Renal cortex interstitium (tissue), 15 donors: ENCODE measurements at places on chromosomes 6 and 20.
A peak's percentile ranks its signal among the peaks of the same experiment; 100 is the strongest.

GRCh38 chr6:11685481-11686093, 93.0 kb downstream of the ADTRP start:
- DNase-seq: no peak

DNA sequence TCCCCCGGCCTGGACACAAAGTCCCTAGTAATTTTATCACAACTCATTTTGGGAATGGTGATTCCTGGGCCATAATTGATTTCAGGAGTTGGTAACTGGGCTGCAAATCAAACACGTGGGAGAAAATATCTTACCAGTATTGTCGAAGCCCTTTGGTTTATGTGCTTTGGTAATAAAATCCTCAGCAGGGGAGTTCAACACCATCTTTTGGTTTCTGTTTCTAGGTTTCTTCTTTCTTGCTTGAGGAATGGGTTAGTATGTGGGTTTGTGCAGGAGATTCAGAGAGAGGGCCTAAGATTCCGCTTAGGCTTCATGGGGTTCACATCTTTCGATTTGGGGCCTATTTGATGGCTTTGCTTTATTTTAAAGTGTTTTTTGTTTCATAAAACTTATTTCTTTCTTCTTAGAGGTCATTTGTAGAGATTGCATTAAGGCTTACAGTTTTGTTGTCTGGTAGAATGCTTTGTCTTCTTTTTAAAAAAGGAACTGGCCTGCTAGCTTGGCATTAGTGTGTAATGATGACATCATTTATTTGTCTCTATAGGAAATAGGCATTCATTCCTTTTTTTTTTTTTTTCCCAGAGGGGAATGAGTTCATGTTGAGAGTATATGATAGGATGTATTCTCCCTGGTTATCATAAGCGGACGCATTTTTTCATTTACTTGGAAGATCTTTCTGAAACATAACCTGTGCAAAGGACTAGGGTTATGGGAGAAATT, 45.8 kb downstream of the CYP24A1 start:
- no peak for DNase-seq

GRCh38 chr6:42846505-42846904, 32.9 kb upstream of the RPL7L1 start:
- DNase-seq: no peak

DNA sequence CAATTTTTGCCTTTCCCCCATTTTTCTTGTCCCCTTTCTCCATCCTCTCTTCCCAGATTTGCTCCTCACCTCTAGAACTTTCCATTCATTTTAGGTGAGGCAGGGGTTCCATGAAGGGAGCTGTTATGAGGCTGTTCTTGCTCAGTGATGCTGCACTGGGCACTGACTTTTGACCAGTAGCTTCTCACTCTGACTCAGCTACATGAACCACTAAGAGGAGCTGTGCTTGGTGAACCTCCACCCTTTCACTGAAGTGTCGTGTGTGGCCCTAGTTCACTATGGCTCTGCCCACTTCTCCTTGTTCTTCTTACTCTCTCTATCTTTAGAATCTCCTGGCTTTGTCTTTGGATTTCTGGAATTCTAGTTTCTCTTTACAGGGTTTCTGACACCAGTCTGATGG, 307.1 kb upstream of the RNF24 start:
- DNase-seq: no peak

- DNase-seq: no peak
These were observed 27.6 kb upstream of the NFATC2 start for GRCh38 chr20:51569815-51570738.

GRCh38 chr20:49999329-49999728, 16.5 kb downstream of the SNAI1 start:
- DNase-seq: no peak

DNA sequence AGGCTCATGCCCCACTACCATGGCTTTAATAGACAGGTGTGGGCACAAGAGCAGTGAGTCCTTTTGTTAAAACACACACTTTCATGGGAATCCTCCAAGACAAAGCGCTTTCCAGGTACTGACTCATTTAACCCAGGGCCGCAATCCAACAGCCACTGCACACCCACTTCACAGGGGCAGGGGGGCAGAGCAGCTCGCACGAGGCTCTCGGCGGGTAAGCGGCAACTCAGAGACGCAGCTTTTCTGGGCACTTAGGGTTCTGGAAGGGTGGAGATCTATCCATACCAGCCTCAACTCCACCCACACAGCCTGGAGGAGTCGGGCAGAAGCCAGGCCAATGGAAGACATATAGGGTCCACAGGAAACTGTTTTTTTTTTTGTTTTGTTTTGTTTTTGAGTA, 28.6 kb downstream of the PSMG4 start:
- no peak for DNase-seq

GRCh38 chr20:12815231-12815768, 193.5 kb upstream of the SPTLC3 start:
- DNase-seq: peak; percentile 26

GRCh38 chr6:47678739-47679138, 19.6 kb upstream of the ADGRF4 start:
- no peak for DNase-seq

GRCh38 chr6:4402477-4402976, 267.2 kb upstream of the ECI2 start:
- no peak for DNase-seq

GRCh38 chr20:51609251-51609650, 66.7 kb upstream of the NFATC2 start:
- no peak for DNase-seq

GRCh38 chr6:157436219-157436943, 55.4 kb downstream of the ZDHHC14 start:
- no peak for DNase-seq

DNA sequence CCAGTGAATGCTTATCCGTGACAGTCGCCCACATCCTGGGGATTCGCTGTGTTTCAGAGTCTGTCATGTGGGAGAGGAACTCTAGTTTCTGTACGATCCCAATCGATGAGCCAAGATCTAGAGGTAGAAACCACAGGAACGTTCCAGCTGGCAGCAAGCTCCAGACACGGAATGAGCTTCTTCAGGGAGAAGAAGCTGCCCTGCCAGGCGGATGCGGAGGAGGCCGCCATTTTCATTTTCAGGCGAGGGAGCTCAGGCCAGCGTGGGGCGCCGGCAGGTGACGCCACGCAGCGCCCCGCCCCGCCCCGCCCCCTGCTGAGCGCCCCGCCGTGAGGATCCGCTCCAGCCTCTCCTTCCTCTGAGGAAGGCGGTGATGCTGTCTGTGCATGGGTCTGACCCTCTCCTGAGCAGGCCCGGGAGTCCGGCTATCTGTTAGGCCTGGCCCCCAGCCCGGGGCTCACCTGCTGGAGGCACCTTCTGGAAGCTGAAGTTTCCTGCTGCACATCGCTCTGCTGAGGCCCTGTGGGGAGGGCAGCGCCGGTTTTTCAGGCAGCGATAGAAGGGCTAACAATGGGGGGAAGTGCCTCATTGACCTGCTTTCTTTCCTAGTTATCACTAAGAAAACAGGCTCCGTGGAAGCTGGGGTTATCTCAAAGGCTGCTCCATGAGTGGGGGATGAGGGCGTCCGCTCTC, 147.5 kb downstream of the ERMARD start:
- DNase-seq: no peak

- DNase-seq: no peak
These were observed 60.6 kb downstream of the HIVEP2 start for GRCh38 chr6:142884214-142885035.

DNA sequence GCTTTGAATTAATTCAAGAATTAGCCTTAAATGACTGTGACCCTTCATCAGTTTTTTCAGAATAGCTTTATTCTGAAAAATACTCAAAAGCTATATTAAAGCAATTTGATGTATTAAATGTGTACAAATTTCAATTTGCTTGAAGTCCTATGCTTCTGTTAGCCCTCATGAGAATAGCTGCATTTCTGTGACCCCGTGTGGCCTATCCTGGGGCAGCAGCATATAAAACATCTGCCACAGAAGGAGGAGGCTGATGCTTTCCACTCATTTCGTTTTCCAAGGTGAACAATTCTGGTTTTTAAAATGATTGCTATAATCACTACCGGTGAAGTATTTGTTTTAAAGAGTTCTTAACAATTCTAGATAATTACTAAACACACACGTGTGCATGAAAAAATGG, 360.3 kb downstream of the BTBD9 start:
- no peak for DNase-seq

- DNase-seq: no peak
These were observed 44.7 kb downstream of the RREB1 start for GRCh38 chr6:7152462-7152861.

- no peak for DNase-seq
These were observed 93.7 kb upstream of the CBLN4 start for GRCh38 chr20:56098981-56099500.

DNA sequence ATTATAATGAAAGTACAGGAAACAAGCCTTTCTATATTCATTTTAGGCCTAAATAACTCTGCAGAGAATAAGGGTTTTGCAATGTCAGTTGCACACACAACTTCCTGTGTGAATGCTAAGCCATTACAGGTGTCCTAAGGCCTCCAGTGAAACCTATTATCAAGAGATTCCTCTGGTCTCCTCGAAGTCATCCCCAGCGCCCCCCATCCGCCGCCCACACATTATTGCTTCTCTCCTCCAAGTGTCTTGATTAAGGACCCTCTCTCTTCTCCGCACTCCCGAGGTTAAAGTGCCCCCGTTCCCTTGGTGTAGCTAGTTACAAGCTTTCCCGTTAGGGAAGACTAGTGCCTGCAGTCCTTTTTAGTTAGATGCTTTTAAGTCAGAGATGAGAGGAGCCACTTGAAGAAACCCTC, 1.3 kb downstream of the HIVEP2 start:
- no peak for DNase-seq
